HuH-7.5 (cell line): ENCODE measurements at places on chromosomes 1 and 21.
A peak's percentile ranks its signal among the peaks of the same experiment; 100 is the strongest.

- no peak for DNase-seq
These were observed 36.8 kb downstream of the CDC7 start for GRCh38 chr1:91537281-91537986.

GRCh38 chr1:16441282-16441665, 750 bp downstream of the NECAP2 start:
- peak; percentile 33 for DNase-seq

GRCh38 chr1:17728123-17728712, 26.9 kb upstream of the ACTL8 start:
- no peak for DNase-seq

DNA sequence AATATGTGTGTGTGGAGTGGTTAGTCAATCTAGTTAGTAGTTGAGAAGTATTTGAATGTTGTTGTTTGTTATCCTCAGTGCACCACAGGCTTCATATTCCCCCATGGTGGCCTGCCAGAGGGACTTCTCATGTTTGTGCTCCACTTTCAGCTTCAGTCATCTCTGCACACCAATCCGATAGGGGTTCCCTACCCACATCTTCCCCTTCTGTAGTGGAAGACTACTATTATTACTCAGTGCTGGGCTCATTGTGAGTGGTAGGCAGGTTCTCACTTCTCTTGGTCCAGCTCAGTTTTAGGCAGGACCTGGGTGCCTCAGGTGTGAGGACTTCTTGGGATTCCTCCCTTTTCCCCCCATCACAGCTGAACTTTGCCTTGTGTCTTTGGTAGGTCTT, 14.2 kb downstream of the MT1HL1 start:
- DNase-seq: no peak

- no peak for DNase-seq
These were observed 242.4 kb upstream of the CAMK1G start for GRCh38 chr1:209341146-209341545.

GRCh38 chr1:214228976-214229375, 52.0 kb upstream of the SMYD2 start:
- DNase-seq: no peak

GRCh38 chr1:201360486-201360885, 17.0 kb downstream of the TNNT2 start:
- no peak for DNase-seq

GRCh38 chr1:48291421-48291820, 68.9 kb downstream of the SLC5A9 start:
- no peak for DNase-seq

- DNase-seq: no peak
These were observed 1.2 kb upstream of the XPR1 start for GRCh38 chr1:180630408-180631193.

DNA sequence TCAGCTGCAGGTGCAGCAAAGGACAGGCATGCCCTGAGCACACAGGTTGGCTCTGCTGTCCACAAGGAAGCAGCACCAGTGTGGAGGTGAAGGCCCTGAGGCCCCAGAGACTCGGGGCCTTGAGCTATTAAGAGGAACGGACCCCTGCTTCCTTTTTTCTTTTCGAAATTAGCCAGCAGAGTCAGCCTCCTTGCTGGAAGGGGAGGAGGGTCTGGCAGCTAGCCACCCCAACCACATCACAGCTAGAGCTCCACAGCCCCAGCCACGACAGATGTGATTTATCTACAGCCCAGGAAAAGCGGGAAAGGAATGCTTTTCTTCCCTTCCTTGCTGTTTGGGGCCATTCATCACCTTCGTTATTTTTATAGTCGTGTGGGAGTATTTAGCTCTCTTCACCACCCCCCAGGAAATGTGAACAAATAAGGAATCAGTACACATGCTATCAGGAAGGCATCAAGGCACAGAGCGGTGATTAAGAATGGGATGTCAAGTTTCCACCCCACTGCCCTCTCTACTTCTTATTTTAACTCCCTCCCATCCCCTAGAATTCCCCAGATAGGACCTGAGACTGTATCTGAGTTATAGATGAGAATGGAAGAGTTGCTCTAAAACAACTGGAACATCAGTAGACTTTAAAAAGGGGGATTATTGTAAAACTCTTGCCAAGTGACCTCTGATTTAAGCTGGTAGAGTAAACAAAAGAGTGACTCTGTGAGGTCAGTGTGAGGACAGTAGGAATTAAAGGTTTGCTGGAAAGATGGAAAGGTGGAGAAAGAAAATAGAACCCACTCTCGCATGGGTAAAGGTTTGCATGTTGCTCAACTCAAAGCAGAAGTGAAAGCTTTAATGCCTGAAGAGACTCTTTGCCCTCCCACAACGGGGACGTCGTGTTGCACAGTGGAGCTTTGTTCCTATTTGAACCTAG, 224.7 kb upstream of the GJB5 start:
- no peak for DNase-seq

- DNase-seq: no peak
These were observed 117.6 kb downstream of the PTPRC start for GRCh38 chr1:198756470-198756869.

- no peak for DNase-seq
These were observed 4.5 kb upstream of the COP1 start for GRCh38 chr1:176211396-176212165.

- no peak for DNase-seq
These were observed 345.7 kb upstream of the RUNX1 start for GRCh38 chr21:35394634-35395369.

- no peak for DNase-seq
These were observed 12.7 kb downstream of the COL6A2 start for GRCh38 chr21:46110499-46111192.

- no peak for DNase-seq
These were observed 31.8 kb downstream of the MYOM3 start for GRCh38 chr1:24080131-24080530.

DNA sequence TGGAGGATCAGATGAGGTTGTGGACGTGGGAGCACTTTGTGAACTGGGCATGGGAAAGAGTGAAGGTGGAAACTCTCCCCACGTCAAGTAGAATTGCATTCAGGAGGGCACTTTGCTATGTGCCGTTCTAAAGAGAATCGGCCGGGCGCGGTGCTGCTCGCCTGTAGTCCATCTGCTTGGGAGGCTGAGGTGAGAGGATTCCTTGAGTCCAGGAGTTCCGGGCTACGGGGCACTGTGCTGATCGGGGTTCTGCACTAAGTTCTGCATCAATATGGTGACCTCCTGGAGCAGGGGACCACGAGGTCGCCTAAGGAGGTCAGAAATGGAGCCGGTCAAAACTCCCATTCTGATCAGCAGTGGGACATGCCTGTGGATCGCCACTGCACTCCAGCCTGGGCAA, 141.9 kb downstream of the PEX14 start:
- no peak for DNase-seq

- DNase-seq: no peak
These were observed 39.1 kb upstream of the DPH5 start for GRCh38 chr1:101064697-101065096.

GRCh38 chr1:68525781-68526180, 28.9 kb upstream of the DEPDC1 start:
- DNase-seq: no peak

GRCh38 chr21:21963911-21964310, 965.7 kb downstream of the NCAM2 start:
- no peak for DNase-seq

DNA sequence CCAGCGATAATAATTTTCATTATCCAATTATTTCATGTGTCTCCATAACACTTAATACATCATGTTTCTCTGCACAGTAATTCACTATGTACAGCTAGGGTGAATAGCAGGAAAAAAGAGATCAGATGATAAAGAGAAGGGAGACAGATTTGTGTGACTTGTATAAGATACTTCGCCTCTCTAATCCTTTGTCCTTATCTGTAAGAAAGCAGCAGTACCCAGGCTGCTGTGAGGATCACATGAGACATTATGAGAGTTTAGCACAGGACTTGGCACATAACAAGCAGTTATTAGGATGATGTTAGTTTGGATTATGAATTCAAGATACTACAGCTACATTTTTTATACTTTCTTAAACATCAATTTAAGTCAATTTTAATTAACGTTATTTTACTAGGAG, 6.3 kb downstream of the ERG start:
- no peak for DNase-seq

DNA sequence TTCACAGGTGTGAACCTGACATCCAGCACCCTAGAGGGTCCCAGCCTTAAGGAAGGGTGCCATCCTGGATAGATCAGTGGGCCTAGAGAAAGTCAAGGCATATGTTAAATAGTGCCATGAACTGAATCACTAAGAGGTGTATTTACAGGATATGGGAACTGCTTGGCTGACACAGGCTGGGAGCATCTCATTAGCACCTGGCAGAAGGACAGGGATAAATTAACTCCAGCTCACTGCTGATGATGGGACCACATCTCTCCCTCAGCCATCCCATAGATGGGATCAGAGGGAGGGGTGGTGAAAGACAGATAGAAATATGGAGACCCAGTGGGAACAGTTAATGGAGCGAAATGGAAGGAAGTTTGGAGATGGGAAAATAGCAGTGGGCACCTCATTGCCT, 122.0 kb downstream of the IGSF21 start:
- no peak for DNase-seq

GRCh38 chr1:97383797-97384196, 537.0 kb downstream of the DPYD start:
- DNase-seq: no peak
